ENCODE measurements at places on chromosomes 11 and 22.

DNA sequence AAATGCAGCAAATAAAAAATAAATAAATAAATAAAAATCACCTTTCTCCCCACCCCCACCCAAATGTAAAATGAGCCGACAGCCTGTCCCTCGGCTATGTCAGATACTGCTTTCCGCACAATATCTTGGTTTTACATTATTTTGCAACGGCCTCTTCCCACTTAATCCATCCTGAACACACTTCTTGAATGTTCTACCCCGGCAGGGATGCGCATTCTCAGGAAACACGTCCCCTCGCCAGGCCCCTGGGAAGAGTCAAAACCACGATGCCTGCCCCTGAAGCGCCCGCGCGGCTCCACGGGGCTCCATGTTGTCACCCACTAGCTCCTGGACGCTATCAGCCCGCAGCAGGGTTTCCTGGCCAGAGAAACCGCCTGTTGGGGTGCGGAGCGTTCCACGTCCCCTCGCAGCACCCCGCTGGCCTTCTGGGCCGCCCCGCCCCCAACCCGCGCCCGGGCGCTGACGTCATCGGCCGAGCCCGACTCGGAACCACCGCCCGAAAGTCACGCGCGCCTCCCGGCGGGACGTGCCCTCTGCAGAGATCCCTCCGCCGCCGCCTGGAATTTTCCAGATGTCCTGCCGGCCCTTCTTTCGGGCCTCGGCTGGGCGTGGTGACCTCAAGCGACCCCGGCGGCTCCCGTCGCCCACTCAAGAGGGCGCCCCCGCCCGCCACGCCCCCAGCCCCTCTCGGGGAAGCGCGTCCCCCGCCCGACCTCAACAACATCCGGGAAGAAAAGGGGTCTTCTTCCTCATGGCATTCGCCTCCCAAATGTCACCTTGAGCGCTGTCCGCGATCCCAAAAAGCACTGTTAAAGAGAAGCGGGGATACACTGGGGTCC is 585 bp upstream of the NEAT1 start:
- DNase-seq: peak; percentile 94

GRCh38 chr11:71096751-71097388 is 155.5 kb downstream of the SHANK2 start:
- no peak for DNase-seq

DNA sequence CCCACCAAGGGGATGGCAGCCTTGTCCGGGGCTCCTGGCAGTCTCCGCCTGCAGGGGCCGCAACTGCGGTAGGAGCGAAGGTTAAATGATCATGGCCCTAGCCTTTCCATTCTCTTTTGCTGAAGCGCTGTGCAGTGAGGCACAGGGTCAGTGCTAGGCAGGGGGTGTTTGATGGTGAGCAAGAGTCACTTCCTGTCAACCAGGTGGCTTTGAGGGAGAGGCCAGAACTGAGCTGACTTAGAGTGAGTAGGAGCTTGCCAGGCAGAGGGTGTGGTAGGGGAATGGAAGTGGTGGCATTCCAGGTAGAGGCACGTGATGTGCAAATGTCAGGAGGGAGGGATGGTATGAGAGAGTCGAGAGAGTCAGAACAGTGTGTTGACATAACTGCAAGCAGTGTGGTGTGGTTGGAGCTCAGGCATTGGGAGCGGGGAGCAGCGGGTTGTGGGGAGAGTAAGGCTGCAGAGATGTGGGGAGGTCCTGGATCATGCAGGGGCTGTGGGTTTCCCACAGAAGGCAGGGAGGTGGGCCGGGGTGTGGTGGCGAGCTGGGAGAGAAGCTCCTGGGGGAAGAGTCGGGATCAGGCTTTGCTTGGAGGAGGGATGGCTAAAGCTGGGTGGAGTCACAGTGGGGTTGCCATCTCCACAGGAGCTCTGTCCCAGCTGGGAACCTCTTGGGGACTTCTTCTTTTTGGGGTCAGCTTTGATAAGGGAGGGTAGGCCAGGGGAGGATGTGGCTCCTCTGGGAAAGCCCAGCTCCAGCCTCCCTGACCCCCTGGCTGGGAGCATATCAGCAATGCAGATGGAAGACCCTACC is 33.3 kb downstream of the AMPD3 start:
- DNase-seq: no peak

GRCh38 chr11:70464509-70465361 is 66.4 kb downstream of the CTTN start:
- DNase-seq: no peak

DNA sequence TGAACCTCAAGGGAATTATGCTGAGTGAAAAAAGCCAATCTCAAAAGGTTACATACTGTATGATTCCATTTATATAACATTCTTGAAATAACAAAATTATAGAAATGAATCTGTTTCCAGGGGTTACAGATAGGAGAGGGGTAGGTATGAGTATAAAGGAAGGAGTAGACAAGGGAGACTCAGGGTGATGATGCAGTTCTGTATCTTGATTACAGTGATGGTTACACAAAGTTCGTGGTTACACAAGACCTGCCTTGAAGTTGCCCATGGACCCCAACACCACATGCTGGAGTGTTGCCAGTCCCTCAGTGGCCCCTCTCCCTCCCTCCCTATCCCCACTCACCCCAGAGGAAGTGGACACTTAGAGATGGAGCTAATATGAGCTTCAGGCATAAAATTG is 20.3 kb downstream of the STK33 start:
- DNase-seq: no peak

DNA sequence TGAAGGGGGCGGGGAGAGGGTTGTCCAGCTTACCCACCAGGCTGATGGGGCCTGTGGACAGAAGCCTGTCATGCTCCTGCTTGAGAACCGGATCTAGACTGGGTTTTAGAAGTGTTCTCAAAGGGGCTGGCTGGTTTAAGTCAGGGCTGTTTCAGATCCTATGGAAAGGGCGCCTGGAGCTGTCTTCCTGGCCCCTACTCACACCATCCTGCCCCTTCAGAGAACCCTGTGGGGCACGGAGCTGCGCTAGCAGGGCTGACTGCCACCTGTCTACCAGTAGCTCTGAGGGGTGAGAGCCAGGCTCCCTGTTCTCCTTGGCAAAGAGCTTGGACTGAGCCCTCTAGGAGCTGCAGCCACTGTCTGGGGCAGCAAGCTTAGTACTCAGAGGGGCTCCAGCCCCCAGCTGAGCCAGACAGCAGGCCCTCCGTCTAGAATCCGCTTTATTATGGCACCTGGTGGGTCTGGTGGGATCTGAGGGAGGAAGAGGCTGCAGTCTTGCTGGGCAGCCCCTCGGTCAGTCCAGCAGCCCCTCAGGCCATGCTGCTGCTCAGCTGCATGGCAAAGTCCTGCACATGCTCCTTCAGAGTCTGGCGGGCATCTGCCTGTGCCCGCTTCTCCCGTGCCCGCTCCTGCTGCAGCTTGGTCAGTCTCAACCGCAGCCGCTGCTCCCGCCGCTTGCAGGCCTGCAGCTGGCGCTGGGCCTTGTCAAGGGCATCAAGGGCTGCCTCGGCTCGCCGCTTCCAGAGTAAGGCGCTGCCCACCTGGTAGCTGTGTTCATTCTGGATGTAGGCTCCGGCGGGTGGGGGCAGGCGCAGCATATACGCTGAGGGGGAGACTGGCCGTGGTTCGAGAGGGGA is 2.3 kb downstream of the THAP7 start:
- DNase-seq: no peak

- DNase-seq: no peak
These were observed 978 bp downstream of the FLI1 start for GRCh38 chr11:128694618-128695481.

GRCh38 chr11:2989006-2989405 is 3.1 kb downstream of the NAP1L4 start:
- no peak for DNase-seq
